NCI-H446 treated with DMSO at 0.1 percent for 48 hours (cell line): ENCODE measurements at places on chromosomes 16 and 17.

GRCh38 chr16:3188675-3188924 lies 596 bp downstream of the OR1F1 start:
- no peak for DNase-seq

GRCh38 chr16:65531475-65531874 lies 409.6 kb upstream of the CDH11 start:
- no peak for DNase-seq

GRCh38 chr17:82241926-82242697 lies 13.3 kb downstream of the SLC16A3 start:
- no peak for DNase-seq

GRCh38 chr16:75319513-75320411 lies 68.3 kb upstream of the BCAR1 start:
- peak; percentile 17 for DNase-seq

DNA sequence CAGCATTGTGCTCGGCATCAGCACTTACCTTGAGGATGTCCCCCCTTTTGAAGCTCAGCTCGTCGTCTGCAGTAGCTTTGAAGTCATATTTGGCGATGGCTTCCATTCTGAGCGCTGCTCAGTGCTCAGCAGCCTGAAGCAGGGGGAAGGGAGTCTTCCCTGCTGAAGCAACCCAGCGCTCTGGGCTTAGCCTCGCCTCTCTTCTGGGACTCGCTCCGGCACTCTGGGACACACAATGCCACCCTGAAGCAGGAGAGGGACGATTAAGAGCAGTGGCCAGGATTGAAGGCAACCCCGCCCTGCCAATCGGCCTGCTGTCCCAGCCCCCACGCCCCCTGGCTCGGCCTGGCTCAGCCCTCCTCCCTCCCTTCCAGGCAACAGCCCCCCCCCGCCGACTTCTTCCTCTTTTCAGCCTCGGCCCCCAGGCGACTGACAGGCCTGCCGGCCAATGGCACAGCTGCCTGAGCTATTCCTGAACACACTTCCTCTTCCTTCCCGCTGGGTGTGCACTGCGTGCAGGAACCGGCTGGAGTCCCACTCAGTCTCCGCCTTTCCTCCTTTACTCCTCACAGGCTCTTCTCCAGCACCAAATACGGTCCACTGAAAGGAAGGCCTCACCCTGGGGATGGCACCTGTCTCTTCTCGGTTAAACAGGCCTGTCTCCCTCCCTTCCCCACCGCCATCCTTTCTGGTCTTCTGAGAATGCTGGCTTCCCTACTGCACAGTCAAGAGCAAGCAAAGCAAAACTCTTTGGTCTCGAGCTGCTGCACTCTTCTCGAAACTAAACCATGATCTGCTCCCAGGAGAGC lies 11.8 kb downstream of the GRB2 start:
- DNase-seq: peak; percentile 98

DNA sequence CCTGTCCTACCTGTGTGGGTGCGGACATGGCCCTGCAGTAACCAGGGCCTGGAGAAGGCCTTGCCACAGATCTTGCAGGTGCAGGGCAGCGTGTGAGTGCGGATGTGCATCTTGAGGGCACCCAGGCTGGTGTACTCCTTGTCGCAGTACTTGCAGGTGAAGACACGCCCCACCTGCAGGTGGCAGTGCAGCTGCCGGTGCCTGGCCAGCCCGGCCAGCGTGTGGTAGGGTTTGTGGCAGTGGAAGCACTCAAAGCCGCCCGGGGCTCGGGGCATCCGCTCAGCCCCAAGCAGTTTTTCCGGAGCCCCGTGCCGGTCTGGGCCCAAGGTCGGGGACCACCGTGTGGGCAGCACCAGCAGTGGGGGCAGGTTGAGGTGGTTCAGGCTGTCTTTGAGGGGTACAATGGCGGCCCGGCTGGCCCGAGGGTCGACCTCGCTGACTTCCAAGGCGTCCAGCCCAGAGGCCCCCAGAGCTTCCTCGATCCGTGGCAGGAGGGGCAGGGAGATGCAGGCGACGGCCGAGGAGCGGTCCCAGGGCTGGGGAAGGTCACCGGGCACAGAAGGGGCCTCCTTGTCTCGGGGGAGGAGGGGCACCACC lies 5.1 kb downstream of the SNAI3 start:
- DNase-seq: no peak

DNA sequence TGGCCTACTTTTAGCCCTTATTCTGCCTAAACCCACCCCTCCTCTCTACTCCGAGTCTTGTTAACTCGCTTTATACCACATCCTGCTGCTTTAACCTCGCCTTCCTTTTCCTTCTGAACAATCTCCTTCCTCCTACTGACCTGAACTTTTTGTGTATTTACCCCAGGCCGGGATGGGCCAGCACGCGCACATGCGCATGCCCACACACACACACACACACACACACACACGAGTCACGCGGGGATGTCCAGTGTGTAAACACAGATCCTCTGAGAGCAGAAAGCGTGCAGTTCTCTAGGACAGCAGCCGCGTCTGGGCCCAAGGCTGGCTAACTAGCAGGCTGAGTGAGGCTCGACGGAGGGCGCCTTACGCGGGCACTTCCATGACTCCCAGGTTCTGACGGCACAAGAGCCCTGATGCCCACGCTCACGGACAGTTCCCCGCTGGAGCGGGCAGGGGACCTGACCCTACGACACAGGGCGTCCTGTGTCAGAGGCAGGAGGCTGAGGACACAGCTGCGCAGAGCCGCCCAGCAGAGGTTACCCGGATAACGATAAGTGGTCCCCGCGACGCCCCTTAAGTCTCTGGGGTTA lies 610 bp downstream of the PIK3R5 start:
- DNase-seq: no peak

- no peak for DNase-seq
Observed at GRCh38 chr17:57146273-57146672, 61.2 kb downstream of the AKAP1 start.

DNA sequence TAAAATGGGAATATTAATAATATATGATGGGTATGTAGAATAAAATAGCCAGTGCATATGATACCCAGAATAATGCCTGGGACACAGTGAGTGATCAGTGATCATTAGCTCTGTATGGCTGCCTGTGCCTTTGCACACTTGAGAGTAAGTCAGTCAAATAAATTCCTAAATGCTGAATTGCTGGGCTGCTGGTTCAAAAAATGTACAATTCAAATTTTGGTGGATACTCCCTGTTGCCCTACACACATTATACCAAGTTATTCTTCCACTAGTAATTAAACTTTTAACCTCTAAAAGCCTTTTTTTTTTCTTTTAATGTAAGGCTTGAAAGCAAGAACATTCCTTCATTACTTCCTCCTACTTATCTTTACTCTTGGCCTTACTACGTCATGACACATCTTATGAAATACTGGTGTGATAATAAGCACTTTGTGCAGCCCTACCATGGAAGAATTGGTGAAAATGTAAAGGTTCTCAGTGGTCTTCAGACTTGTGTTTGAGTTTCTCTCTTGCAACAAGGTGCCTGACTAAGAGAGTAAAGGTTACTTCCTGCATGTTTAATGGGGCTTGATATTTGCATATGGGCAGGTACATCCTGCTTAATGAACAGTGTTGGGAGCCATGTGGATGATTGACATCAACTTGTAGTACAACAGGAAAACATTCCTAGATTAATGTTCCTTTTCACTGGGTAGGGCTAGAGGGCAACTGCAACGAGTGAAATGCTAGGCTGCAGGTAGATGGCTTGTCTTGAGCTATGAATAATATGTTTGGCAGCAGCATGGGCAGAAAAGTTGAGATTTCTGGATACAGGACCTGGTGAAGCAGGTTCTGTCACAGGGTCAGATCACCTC lies 84.3 kb downstream of the PRKCA start:
- no peak for DNase-seq

DNA sequence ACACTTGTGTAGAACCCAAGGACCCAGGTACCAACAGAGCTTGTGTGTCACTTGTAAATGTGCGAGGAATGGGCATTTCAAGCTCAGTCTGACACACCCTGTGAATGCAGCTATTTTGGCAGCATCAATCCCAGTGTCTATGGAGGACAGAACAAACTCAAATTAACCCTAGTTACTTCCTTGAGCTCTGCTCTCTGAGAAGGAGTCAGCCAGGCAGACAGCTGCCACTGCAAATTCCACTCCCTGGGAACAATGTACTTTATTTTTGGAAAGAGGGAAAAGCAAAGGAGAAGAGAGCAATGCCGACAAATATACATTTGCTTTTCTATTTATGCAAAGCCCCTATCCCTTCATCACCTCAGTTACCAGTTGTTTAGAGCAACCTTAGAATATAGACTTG lies 48.4 kb upstream of the NOG start:
- no peak for DNase-seq

GRCh38 chr16:57509231-57509923 lies 23.1 kb upstream of the DOK4 start:
- no peak for DNase-seq

GRCh38 chr17:266701-267667 lies 85.5 kb upstream of the DOC2B start:
- DNase-seq: no peak
